Kidney tubule cell (primary cell): ENCODE measurements at places on chromosomes 11 and 22.

GRCh38 chr11:5504403-5504921, 5.3 kb downstream of the UBQLN3 start:
- peak; percentile 57 for DNase-seq

DNA sequence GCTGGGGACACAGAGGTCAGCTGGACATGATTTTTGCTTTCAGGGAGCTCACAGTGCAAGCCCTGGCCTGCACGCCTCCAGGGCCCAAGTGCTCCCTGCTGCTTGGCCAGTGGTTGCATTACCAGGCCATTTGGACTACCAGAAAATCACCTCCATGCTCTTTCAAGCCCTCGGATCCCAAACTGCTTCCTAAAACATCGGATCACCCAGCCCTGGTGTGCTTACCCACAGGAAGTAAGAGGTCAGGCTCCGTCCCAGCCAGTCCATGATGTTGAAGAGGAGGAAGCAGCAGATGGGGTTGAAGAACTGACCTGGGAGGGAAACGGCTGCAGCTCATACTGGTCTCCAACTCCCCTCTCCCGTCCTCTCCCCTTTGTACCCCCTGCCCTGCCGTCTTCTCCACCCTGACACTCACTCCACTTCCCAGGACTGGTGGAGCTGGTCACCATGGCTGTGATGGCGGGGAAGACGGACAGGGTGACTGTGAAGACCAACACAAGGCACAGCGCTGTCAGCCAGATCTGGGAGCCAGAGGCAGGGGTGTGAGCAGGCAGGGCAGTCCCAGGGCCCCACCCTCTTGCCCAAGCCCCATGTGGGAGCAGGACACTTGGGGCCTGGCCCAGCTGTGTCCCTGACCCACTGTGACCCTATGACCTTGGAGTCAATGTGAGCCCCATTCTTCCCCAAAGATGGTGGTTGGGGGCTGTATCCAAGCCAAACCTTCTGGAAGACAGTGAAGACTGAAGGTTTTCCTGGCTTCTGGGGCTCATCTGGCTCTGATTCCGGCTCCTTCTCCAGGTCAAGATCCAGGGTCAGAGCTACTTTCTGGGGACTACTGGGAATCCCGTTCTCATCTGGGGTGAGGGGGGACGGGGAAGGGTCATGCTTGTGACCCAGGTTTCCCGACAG, 5.6 kb downstream of the SLC29A2 start:
- DNase-seq, result no peak

GRCh38 chr11:45412521-45412920, 126.4 kb upstream of the SYT13 start:
- no peak for DNase-seq

- DNase-seq, result peak; percentile 35
These were observed 18.3 kb downstream of the ADORA2A start for GRCh38 chr22:24445481-24446259.

- peak; percentile 8 for DNase-seq
These were observed 189.8 kb downstream of the CSNK2A3 start for GRCh38 chr11:11163236-11163635.

DNA sequence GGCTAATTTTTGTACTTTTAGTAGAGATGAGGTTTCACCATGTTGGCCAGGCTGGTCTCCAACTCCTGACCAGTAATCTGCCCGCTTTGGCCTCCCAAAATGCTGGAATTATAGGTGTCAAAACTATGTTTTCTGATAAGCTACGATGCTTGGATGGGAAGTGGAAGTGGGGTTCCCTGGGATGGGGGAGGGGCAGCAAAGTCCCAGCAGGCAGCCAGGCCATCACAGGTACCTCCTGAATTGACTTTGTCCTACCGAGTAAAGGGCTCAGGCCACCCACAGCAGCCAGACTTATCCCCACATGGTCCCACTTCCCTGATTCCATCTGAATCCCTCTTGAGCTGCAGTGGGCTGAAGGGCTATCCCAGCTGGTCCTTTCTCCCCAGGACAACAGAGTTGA, 6.9 kb downstream of the FTH1 start:
- no peak for DNase-seq

DNA sequence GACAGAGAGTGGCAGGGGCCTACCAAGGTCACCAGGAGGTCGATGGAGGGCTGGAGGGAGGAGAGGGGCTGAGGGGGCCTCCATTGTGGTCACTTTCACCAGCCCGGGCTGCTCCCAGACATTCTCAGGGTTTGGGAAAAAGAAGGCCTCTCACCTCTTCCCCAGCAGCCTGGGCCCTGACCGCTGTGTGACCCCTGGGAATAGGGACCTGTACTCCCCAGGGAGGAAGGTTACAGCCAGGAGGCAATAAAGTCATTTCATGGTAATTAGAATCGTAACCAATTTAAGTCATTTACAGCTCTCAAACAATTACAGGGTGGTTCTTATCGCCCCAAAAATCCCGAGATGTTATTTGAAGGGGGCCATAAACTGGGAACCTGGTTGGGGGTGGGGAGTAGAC, 37.8 kb downstream of the ISX start:
- no peak for DNase-seq

DNA sequence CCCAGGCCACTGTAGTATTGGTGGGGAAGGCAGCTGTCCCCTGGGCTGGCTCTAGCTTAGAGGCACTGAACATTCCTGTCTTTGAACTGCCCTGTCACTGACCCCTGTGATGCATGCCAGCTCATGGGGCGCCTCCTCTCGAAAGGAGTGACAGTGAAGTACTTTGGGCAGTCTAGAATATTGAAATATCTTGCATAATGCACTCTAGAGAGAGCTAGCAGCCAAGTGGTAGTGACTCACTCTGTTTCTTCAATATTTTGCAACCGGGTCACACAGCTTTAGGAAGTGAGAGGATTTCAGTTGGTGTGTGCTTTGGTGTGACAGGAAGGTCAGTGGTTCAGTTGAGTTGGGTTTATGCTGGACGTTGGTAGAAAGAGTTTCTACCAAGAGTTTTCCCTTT, 35.5 kb upstream of the ST14 start:
- peak; percentile 86 for DNase-seq

DNA sequence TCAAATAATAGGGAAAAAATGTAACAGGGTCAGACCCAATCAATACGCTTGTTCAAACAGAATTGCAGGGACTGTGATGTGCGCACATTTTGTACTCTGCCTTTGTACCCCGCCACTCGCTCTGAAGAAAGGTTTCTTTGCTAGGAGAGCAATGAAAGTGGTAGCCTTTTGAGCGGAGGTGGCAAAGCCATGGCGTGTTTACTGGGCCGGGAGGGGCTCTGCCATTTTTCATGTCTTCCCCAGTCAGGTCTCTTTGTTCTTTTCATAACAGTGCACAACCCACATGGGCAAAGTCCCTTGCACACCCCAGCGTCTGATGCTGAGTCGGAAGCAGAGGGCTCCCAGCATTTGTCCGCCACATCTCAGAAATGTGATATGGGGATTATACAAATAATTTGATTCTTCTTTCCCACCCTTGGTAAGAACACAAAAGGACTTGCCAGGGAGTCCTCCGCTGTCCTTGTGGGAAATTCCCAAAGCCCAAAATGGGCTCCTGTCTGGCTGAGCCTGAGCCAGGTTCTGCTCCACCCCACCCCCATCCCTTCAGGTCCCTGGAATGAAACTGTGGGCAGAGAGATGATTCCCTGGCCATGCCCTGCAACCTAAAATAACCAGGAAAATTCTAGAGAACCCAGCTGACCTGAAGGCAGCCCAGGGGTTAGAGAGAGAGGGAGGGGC, 36.6 kb downstream of the C11orf58 start:
- DNase-seq, result no peak

DNA sequence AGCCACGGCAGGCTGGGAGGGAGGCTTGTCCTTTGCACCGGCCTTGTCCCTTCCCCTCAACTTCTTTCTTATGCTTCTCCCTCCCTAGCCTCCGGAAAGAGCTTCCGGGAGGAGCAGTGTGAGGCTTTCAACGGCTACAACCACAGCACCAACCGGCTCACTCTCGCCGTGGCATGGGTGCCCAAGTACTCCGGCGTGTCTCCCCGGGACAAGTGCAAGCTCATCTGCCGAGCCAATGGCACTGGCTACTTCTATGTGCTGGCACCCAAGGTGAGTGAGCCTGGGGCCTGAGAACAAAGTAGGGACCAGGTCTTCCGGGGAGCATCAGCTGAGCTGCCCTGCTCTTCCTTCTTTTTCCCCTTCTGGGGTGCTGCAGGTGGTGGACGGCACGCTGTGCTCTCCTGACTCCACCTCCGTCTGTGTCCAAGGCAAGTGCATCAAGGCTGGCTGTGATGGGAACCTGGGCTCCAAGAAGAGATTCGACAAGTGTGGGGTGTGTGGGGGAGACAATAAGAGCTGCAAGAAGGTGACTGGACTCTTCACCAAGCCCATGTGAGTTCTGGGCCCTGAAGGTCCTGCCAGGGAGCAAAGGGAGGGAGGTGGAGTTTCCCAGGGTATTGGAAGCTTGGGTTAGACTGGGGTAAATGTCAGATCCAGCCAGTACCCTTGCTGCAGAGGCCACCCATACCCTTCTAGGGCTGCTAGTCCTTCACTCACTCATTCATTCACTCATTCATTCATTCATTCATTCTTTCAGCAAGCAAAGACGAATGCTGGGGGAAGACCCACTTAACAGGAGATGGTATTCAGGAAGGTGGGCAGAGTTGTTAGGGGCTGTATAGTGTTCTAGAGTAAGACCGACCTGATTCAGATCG, 22.6 kb downstream of the ADAMTS15 start:
- no peak for DNase-seq

DNA sequence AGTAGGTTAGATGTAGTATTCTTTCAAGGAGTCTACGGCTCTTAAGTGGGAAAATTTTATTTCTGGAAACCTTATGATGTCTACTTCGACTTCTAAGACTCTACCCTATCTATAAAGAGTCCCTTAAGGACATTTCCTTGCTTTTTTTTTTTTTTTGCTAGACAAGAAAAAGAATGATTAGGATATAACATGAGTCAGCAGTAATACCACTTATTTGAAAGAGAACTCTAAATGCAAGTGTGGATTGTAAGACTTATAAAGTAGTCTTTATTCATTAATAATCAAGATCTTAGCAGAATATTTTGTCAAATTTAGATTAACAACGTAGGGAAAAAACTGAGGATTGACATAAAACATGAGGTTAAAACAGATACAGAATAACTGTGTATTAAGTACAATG, 71.0 kb downstream of the DKK3 start:
- DNase-seq, result no peak
